HCT116 (cell line): ENCODE measurements at places on chromosomes 1 and 21. TPM values are rescaled to one million over a fixed set of nuclear protein-coding genes. Genes with fewer than 3 reads are reported as not detected.
A peak's percentile ranks its signal among the peaks of the same experiment; 100 is the strongest.

DNA sequence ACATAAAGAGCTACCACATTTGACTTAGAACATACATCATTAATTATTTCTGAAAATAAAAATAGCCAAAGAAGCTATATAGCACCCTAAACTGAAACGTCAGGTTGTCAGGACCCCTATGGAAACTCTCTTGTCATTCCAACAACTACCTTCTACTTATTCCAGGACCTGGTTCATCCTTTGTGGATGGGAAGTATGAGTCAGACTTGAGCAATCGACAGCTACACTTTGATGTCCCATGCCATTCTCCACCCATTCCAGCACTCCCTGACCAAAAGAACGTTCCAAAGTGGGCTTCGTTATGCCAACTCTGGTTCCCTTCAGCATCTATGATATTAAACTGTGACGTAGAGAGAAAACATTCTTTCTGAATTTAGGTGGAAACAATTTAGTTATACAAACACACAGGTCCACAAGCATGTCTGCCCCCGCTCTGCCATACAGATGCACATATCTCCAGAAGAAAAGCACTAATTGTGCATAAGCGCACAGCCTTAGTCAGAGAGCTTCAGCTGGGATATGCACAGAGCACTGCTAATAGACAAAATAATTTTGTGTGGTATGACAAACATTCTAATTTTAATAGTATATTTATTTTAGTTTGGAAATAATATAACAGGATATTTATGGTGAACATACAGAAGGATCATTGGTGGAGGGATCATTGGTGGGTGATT lies 723.1 kb upstream of the B3GALT2 start:
- no peaks in the 10 kb centered on the region for H3K36me3 ChIP-seq
- H3K4me3 ChIP-seq: no peak overlapping the region
- DNase-seq: peak; percentile 43
- no peaks in the 10 kb centered on the region for H3K27me3 ChIP-seq
- no peak overlapping the region for H3K27ac ChIP-seq
- H3K4me1 ChIP-seq: peaks cover 7% of the 10 kb centered on the region

DNA sequence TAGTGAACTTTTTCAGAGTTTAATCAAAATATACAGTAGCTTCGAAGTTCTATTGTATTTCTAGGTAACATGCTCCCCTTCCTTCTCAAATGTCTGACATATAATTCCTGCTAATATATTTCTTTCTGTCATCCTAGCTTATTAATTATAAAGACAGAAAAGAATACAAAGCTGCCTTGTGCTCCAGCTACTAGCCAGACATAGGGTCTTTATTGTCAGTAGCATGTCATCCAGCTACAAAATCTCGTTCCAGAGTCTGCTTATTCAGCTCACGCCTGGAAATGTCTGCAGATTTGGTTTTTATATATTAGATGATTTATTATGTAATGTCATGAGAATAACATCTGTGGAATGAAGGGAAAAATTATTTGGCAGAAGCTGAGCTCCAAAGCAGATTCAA lies 1102.8 kb downstream of the BRINP3 start:
- no peaks in the 10 kb centered on the region for H3K27me3 ChIP-seq
- no peak for DNase-seq
- no peaks in the 10 kb centered on the region for H3K4me1 ChIP-seq
- H3K27ac ChIP-seq: no peak overlapping the region

- H3K4me3 ChIP-seq: no peak overlapping the region
- DNase-seq: no peak
- H3K36me3 ChIP-seq: no peaks in the 10 kb centered on the region
- peaks cover 30% of the 10 kb centered on the region for H3K4me1 ChIP-seq
- no peaks in the 10 kb centered on the region for H3K27me3 ChIP-seq
- H3K27ac ChIP-seq: no peak overlapping the region
Measured at GRCh38 chr1:41950820-41951219, 32.1 kb upstream of the HIVEP3 start.

GRCh38 chr1:219731771-219732170 lies 118.9 kb upstream of the ZC3H11B start:
- H3K27me3 ChIP-seq: no peaks in the 10 kb centered on the region
- no peak overlapping the region for H3K27ac ChIP-seq
- H3K36me3 ChIP-seq: no peaks in the 10 kb centered on the region
- H3K4me1 ChIP-seq: 0 out of 2 replicates have a peak, but pooled peaks cover 3% of the 10 kb centered on the region

DNA sequence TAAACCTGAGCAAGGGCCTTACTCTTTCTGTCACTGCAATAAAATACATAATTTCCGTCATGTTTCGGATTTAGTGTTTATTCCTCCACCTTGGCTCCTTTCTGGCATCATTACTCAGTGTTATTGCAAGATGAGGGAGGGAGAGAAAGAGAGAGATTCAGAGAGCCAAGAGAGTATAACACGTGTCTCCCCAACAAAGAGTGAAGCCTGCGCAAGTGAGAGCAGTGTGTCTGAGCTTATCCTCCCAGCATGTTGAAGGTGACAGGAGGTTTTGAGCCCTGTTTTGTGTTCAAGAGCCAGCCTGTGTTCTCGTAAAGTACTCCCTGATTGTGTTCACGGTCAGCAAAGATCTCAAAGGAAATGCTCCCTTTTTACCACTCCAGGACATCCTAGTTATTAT lies 6.3 kb downstream of the RUNX1 start:
- no peak overlapping the region for H3K4me3 ChIP-seq
- peaks cover 13% of the 10 kb centered on the region for H3K4me1 ChIP-seq
- no peak for DNase-seq
- no peak overlapping the region for H3K27ac ChIP-seq

The SPATA46 gene
- total RNA-seq: not detected

The PCSK9 gene
- 39.6 TPM for total RNA-seq
